Activated T-cell treated with anti-CD3 and anti-CD28 coated beads for 48 hours (primary cell): ENCODE measurements at places on chromosomes 5 and 9.

GRCh38 chr9:82152181-82152580, 163.6 kb downstream of the SPATA31D1 start:
- DNase-seq = no peak

DNA sequence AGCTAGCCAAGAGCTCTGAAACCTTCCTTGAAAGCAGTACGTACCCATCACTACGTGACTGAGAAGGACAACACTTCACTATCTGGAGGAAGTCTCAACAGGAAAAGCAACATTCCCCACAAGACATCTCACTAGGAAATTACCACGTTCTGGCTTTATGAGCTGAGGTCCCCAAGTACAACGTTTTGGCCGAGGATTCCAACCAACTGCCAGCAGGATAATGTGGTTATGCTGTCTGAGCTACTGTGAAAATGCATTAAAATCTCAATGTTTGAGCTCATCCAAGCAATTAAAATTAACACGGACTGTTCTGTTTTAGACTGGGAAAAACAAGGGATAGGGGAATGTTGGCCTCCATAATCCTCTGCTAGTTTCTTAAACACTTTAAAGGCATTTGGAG, 16.4 kb downstream of the MED27 start:
- DNase-seq = no peak

DNA sequence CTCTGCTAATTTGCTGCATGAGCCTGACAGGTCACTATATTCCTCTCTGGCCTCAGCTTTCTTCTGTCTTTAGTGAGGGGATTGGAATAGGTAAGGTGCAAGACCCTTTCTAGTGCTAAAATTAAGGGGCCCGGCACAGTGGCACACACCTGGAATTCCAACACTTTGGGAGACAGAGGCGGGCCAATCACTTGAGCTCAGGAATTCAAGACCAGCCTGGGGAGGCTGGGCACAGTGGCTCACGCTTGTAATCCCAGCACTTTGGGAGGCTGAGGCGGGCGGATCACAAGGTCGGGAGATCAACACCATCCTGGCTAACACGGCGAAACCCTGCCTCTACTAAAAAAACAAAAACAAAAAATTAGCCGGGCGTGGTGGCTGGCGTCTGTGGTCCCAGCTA, 37.2 kb downstream of the EGR1 start:
- DNase-seq = no peak

DNA sequence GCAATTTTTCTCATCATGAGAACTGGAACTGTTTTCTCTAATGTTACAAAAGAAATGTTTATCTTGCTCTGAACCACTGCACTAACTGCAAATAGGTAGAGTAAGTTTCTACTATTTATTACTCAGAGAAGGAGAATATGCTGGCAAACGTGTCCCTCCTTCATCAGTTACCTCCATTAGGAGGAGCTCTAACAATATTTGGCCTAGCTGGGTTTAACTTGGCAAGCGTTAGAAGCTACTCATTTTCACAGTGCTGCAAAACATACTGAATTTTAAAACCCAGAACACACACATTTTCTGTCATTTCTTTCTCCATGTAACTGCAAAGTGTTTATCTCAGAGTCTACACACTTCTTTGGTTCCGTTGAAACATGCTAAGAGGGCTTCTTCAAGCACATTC, 101.0 kb upstream of the GABRG2 start:
- no peak for DNase-seq

DNA sequence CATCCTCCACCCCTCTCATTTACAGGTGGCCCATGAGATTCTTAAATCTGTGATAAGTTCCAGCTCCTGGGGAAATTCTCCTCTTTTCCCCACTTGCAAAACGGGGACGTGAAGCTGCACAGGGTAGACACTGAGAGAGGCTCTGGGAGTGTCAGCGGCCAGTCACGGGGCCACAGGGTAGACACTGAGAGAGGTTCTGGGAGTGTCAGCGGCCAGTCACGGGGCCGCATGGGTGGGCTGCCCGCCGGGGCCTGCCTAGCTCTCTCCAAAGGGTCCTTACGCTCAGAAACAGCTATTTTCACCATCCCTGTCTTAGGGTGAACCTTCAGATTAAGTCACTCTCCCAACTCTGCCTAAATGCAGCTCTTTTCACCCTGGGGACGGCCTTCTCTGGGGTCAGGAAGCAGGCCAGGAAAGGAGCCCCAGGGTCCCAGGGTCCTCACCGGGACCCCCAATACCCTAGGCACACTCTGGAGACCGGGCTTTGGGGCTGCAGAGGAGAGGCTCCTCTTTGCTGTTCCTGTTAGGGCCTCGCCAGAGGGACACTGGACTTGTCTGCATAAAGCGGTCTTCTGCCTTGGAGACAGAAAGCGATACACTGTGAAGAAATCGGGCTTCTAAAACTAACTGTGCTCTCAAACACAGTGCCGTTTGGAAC, 1.5 kb downstream of the FAM78A start:
- no peak for DNase-seq

- no peak for DNase-seq
Measured at GRCh38 chr9:97934321-97935115, 3.5 kb downstream of the HEMGN start.

- DNase-seq = no peak
Measured at GRCh38 chr5:179762079-179762780, 29.6 kb downstream of the MAML1 start.
